ENCODE measurements at places on chromosomes 7 and 10.

GRCh38 chr7:99407872-99408378 lies 472 bp downstream of the PDAP1 start:
- DNase-seq, result peak; percentile 74

GRCh38 chr10:101066896-101067355 lies 5.1 kb downstream of the KAZALD1 start:
- no peak for DNase-seq

- DNase-seq, result no peak
Measured at GRCh38 chr10:8158193-8159071, 103.9 kb downstream of the GATA3 start.

DNA sequence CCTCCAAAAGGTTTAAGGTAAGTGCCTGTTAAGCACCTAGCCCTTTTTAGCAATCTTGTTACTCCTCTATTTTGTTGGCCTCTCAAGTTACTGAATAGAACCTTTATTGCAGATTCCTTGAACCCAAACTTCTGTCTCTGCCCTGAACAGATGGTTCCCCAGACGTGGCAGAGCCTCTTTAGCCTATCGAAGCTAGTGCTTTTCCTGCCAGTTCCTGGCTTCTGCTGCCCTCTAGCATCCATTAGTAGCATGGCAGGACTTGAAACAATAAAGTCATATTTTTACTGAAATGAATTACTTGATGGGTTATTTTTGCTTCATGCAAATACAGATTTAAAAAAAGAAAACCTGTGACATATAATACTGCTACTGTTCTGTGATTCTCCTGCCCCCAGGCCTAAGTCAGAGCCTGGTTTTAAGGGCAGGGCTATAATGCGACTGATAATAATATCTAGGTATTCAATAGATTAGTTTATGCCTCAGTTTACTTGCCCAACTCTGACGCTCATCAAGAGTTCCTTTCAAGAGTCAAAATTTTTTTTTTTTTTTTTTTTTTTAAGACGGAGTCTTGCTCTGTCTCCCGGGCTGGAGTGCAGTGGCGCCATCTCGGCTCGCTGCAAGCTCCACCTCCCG lies 84.3 kb upstream of the PHF14 start:
- DNase-seq, result no peak

GRCh38 chr7:25926009-25926408 lies 226.0 kb upstream of the NFE2L3 start:
- DNase-seq, result no peak

DNA sequence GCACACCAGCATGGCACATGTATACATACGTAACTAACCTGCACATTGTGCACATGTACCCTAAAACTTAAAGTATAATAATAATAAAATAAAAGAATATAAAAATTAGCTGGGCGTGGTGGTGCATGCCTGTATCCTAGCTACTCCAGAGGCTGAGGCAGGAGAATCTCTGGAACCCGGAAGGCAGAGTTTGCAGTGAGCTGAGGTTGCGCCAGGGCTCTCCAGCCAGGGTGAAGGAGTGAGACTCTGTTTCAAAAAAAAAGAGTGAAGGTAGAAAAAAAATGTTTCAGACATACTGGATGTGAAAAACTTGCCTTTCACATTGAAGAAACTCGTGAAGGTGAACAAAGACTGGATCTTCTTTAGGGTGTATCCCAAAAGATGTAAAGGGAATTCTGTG lies 26.7 kb downstream of the TSPAN14 start:
- peak; percentile 43 for DNase-seq

DNA sequence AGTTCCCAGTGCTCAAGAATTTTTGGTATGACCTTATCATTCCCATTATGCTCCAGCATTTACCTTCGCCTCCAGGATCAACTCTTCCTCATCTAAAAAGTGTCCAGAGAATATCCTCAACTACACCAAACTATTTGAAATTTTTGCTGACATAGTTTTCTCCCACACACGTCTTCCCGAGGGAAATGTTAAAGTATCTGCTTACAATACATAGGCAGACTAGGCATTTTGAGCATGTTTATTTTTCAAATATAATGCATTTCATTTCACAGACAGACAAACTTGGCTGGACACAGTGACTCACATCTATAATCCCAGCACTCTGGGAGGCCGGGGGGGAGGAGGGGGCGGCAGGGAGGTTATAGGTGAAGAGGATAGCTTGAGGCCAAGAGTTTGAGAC lies 177.1 kb upstream of the TRIM24 start:
- no peak for DNase-seq

- DNase-seq, result no peak
Measured at GRCh38 chr10:114489521-114490310, 85.4 kb upstream of the AFAP1L2 start.

GRCh38 chr10:87054373-87055295 lies 34.5 kb downstream of the FAM25A start:
- no peak for DNase-seq

DNA sequence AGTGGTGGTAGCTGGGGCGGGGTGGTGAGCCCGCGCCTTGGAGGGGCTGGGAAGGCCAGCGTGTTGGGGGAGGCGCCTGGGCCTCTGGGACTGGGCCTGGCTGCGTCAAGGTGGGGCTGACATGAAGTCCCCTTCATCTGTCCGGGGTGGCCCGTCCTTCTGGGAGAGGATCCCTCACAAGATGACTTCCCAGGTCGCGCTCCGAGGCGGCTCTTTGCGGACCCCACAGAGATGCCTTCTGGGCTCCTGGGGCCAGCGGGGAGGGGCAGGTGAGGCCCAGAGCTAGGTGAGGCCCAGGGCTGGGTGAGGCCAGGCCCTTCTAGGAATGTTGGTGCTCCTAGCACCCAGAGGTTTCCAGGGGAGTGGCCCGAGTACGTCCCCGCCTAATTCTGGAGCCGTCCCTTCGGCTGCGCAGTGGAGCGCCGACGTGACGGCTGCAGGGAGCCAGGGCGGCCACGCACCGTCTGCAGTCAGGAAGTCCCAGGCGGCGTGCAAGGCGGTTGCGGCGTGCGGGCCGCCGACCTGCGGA lies 58.2 kb upstream of the NUPR2 start:
- no peak for DNase-seq

DNA sequence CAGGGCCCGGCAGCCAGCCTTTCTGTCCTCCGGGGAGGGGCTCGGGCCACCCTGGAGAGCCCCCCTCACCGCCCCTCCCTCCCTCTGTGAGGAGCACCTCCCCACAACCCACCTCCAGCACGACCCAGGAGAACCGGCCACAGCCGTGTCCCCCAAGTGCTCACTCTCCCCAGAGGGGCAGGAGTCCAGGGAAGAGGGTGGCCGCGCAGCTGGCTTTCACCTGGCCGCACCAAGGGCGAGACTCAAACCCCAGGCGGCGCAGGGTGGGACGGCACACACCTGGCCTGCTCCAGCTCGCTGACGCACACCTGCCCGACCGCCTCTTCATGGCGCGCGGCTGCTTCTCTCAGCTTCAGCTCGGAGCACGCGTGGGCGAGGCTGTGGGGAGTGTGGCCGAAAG lies 73.4 kb downstream of the CFAP46 start:
- DNase-seq, result no peak

DNA sequence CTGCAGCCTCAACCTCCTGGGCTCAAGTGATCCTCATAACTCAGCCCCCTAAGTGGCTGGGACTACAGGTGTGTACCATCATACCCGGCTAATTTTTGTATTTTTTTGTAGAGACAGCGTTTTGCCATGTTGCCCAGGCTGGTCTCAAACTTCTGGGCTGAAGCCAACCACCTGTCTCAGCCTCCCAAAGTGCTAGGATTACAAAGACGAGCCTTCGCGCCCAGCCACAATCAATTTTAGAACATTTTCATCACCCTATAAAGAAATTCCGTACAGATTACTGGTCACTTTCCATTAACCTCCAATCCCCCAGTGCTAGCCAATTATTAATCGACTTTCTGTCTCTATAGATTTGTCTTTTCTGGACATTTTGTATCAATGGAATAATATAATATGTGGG lies 32.3 kb upstream of the PALS2 start:
- DNase-seq, result no peak

- DNase-seq, result no peak
Measured at GRCh38 chr7:131032786-131033185, 294.9 kb upstream of the MKLN1 start.

GRCh38 chr10:88059190-88059589 lies 195.8 kb downstream of the PTEN start:
- no peak for DNase-seq

DNA sequence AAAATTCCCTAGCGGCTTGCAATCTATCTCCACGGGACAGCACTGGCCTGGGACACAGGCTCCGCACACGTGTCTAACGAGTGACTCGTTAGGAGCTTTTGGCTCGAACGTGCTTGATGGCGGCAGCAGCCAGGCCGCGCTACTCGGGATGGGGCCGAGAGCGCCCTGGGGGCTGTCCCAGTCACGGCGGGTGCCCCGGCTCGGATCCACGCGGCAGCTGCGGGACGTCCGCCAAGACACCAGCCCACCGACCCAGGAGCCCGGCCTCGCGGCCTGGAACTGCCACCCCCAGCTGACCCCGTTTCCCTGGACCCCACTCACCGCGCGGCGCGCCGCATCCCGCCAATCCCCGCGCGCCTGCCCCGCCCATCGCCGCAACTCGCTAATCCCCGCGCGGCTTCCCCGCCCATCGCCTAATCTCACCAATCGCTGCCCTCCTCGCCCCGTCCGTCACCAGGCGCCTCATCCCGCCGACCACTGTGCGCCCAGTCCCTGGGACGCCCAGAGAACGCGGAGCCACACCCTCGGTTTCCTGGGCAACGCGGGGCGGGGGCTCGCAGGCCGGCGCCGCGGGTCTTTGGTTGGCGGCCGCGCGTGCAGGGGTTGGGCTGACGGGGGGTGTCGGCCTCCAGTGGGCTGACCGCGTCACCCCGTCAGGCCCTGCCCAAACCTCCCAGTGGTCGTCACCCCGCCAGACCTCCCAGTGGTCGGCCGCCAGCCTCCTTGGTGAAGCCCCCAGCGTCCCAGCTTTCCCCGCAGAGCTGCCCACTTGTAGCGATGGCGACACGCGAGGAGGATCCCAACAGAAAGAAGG lies at the start of gene POLD2:
TSS of gene POLD2 (minus strand) at position 359 of the 814 bp plus-strand sequence. CDS start 1,495 bp downstream, outside the sequence.
- DNase-seq, result peak; percentile 98

GRCh38 chr7:24797270-24797669 lies 40.0 kb upstream of the GSDME start:
- no peak for DNase-seq

DNA sequence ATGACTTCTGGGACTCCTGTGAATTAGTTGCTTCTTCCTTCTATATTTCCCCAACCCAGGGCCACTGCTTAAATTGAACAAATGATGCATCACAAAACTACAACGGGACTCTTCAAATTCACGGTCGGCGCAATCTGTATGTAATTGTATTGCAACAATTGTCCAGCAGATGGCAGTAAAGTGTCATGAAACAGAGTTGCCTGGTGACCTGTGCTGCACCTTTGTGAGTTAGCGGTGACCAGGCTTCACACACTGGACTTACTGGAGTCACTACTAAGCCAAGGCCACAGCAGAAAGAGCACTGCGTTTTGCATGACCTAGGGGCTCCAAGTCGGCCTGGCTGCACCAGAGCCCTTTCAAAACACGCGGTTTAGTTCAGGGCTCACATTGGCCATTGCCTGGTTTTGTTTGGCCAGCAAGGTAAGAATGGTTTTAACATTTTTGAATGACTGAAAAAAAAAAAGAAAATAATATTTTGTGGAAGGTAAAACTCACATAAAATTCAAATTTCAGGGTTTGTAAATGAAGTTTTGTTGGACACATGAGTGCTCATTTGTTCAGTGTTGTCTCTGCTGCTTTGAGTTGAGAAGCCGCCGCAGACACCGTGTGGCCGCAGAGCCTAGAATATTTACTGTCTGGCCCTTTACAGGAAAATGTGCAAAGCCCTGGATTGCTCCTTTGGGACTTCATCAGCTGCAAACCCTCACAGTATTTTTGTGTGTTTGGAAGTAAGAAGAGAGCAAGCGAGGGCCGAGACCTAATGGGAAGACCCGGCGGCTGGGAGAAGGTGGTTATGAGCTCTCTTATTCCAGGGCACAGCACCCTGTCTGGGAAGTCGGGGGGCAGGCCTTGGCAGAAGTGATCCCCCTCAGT lies 23.2 kb upstream of the ZNF32 start:
- no peak for DNase-seq

GRCh38 chr7:72924733-72925545 lies at the start of gene POM121:
POM121 (plus strand) TSS chr7:72925095; CDS start chr7:72925122, 27 bp downstream.
- peak; percentile 93 for DNase-seq

GRCh38 chr7:46707973-46708372 lies 786.9 kb upstream of the IGFBP3 start:
- DNase-seq, result no peak

- DNase-seq, result no peak
Measured at GRCh38 chr7:132024290-132024689, 467.9 kb upstream of the PODXL start.

GRCh38 chr7:24932815-24933214 lies 47.2 kb downstream of the OSBPL3 start:
- DNase-seq, result no peak

DNA sequence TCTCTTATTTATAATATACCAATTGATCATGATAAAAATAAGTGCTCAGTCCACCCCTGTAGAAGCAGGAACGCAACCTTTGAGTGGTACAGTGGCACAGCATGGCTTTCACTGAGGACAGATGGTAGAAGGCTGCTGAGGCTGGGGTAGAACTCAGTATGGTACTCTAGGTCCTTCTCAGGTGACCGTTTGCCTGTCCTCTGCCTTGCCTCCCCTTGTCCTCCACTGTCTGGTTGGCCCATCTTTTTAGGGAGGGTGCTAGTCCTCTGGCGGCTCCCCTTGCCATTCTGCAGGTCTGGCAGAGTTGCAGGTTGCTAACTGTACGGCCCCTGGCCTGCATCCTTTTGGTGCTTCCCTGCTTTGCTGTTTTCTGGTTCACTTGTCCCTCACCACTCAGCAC lies 27.3 kb downstream of the SLC18A2 start:
- DNase-seq, result no peak

- DNase-seq, result no peak
Measured at GRCh38 chr7:83365746-83366145, 203.1 kb upstream of the PCLO start.

GRCh38 chr7:25770670-25771069 lies 381.3 kb upstream of the NFE2L3 start:
- DNase-seq, result no peak

GRCh38 chr10:100229819-100230422 lies 525 bp upstream of the CHUK start:
- DNase-seq, result no peak

DNA sequence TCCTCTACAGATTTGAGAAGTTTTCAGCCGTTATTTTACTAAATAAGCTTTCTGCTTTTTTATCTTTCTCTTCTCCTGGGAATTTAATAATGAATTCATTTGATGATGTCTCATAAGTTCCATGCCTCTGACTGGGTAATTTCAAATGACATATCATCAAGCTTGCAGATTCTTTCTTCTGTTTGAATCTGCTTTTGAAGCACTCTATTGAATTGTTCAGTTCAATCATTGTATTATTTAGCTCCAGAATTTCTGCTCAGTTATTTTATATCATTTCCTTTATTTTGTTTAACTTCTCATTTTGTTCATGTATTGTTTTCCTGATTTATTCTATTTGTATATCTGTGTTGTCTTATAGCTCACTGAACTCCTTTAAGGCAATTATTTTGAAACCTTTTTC lies 196.9 kb upstream of the CNTNAP2 start:
- no peak for DNase-seq

GRCh38 chr7:55427800-55428199 lies 62.7 kb downstream of the LANCL2 start:
- DNase-seq, result no peak

DNA sequence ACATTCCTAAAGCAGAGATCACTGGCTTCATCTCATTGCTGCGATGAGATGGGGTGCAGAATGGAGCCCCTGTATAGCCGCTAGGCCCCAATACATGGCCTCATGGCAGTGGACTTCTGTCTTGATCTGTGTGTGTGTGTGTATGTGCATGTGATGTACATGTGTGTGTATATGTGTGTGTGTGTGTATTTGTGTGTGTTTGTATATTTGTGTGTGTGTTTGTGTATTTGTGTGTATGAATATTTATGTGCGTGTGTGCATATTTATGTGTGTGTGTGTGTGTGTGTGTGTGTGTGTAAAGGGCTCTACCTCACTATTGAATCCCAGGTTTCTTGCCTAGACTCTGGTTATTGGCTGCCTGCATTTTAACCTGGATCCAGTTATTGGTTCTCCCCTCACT lies 958.2 kb downstream of the GRID1 start:
- DNase-seq, result no peak

Data from activated CD8-positive, alpha-beta memory T cell treated with anti-CD3 and anti-CD28 coated beads, Interleukin-2, amount 50 U/mL, for 48 hours (primary cell).